ENCODE measurements at places on chromosomes 11 and 22.

DNA sequence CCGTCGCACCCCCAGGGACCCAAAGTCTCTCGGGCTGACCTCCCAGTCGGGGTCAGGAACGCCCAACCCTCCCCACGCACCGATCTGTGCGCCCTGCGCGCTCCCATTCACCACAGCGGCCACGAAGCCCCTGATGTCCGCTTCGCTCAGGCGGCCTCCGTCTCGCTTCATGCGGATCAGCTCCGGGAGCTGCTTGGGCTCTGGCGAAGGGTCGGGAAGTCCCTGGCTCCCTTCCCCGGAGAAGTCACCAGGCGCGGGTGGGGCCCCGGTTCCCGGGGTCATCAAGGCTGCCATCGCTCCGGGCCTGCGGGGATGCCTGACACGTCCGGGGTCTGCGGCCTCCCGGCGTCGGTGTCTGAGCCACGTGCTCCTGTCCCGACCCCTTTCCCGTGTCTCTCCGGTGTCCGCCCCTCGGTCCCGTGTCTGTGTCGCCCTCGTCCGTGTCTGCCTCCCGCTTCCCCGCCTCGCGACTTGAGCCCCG lies 356 bp downstream of the TYMP start:
- DNase-seq: no peak

DNA sequence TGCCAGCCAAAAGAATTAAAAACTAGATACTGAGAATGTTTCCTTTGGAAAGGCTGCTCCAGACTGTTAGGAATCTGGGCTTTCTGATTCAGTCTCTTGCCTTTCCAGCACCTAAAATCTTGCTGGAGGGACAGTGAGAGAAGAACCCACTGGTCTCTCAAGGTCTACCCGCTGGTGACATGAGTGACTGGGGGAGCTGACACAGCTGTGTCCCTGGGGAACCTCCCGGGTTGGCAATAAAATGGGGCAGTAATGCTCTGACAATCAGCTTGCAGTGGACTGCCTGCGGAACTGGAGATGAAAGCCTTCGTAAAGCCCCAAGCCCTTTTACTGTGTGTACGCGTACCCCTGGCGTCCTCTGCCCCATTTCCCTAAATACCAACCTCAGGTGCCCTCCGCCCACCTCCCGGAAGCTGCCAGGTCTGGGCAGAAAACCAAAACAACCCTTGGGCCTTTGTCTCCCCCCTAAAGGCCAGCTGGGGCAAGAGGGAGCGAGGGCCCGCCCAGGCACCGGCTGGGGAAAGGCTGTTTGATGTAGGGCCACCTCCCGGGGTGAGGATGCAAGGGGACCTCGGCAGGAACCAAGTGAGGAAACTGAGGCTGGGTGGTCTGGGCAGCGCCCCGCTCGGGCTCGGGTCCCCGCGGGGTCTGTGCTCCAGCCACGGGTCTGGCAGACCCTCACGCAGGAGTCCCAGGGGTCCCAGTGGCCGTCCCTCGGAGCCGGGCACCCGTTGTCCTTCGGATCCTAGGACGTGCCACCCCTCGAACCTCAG lies 741 bp downstream of the CARS1 start:
- no peak for DNase-seq

GRCh38 chr11:113332023-113332422 lies 17.6 kb downstream of the TTC12 start:
- no peak for DNase-seq

DNA sequence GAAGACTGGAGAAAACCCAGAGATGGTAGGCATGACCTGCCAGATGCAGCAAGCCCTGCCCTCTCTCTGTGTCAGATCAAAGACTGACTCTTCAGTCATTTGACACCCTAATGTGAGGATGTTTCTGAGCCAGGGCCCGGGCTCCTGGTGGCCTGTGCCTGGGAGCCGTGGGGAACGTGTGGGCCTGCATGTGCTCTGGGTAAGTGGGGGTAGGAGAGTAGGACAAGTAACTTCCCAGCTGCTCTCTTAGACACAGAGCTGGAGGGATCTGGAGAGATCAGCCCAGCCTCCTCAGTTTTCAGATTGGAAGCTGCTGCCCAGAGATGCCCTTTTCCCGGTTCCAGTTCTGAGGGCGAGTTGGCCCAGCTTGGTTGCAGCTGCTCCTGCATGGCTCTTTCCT lies 110.8 kb downstream of the TEAD1 start:
- DNase-seq: no peak

- DNase-seq: no peak
Measured at GRCh38 chr11:126764231-126764630, 236.3 kb downstream of the KIRREL3 start.

GRCh38 chr11:130672911-130673310 lies 224.5 kb downstream of the ADAMTS15 start:
- DNase-seq: no peak

DNA sequence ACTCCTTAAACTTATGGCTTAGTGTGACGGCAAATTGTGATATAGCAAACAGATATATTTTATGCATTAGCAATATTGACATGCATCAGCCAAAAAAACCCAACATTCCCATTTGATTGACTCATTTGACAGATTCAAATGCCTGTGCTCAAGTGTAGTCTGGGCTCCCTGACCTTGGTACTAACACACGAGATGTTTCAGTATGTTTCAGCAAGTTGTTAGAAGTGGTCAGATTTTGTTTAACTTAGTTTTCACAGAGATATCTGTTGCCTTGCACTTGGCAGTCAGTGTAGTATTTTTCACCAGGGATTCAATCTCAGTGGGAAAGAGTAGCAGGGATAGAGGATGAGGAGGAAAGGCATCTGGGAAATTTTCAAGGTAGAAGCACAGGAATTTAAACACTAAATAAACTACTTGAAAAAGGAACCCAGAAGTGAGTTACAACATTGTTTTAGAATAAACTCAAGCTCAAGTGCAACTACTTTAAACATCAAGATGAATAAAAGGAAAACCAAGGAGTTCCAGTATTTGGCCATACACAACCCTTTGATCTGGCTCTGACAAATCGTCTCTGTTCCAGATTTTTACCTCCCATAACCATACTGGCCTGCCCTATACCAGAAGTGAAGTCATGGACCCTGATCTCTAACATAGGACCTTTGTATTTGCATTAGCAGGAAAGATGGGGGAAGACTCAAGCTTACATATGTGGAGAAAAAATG lies 56.5 kb upstream of the BLID start:
- DNase-seq: no peak

DNA sequence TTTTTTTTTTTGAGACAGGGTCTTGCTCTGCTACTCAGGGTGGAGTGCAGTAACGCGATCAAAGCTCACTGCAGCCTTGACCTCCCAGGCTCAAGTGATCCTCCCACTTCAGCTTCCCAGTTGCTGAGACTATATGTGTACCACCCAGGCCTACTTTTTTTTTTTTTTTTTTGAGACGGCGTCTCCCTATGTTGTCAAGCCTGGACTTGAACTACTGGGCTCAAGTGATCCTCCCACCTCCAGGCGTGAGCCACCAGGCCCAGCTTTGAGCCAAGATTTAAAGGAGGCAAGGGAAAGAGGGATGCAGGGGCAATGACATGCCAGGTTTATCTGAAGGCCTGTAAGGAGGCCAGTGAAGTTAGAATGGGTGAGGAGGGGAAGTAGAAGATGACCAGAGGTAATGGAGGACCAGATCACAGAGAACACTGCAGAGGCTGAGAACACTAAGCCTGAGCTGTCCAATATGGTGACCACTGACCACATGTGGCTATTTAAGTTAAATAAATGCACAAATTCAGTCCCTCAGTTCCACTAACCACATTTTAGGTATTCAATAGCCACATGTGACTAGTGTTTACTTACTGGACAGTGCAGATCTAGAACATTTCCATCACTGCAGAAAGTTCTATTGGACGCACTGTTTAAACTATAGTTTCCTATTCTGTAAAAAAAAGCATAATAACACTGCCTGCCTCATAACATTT lies 8.1 kb downstream of the DESI1 start:
- no peak for DNase-seq

All from HS-27A (cell line).